Fibroblast of villous mesenchyme (primary cell): ENCODE measurements at places on chromosomes 4 and X. TPM values are rescaled to one million over a fixed set of nuclear protein-coding genes. Genes with fewer than 3 reads are reported as not detected.

The DGKK gene
- total RNA-seq = not detected in 2 replicates

The CXCL6 gene
- total RNA-seq = 0.64 and 4.7 TPM in 2 replicates

The RAB9B gene
- total RNA-seq = 0.64 and 0.86 TPM in 2 replicates

The GYG2 gene
- total RNA-seq = 3.5 and 3.9 TPM in 2 replicates

The SH2D1A gene
- not detected in 2 replicates for total RNA-seq

The SLC9B1 gene
- 0.43 and 0.64 TPM in 2 replicates for total RNA-seq

The TSPAN7 gene
- total RNA-seq = not detected in 2 replicates

The GPR82 gene
- under 0.01 TPM in 1 of 2 replicates, not detected in the other for total RNA-seq

The ADH1A gene
- total RNA-seq = not detected in 2 replicates

The KLHL5 gene
- 123 and 156 TPM in 2 replicates for total RNA-seq

The AMBN gene
- total RNA-seq = not detected in 2 replicates

The LNX1 gene
- 0.43 and 1.3 TPM in 2 replicates for total RNA-seq

The SERPINA7 gene
- total RNA-seq = not detected in 2 replicates

The TTC29 gene
- under 0.01 TPM in 1 of 2 replicates, not detected in the other for total RNA-seq

The NDNF gene
- 0.32 and 0.86 TPM in 2 replicates for total RNA-seq

The MXD4 gene
- total RNA-seq = 43.5 and 44.9 TPM in 2 replicates

The LRBA gene
- total RNA-seq = 27.4 and 38.4 TPM in 2 replicates

The GPR143 gene
- total RNA-seq = 0.32 and 0.43 TPM in 2 replicates

The MXRA5 gene
- 20.7 and 45.4 TPM in 2 replicates for total RNA-seq

The GLRB gene
- total RNA-seq = 6.8 and 16.4 TPM in 2 replicates

The MAP9 gene
- total RNA-seq = 11.3 and 17.7 TPM in 2 replicates

The SMIM43 gene
- total RNA-seq = 0.43 and 0.64 TPM in 2 replicates

The TAF7L gene
- total RNA-seq = 0.32 and 1.3 TPM in 2 replicates
